Vagina (tissue), 2 donors: ENCODE measurements at places on chromosomes 6 and 20.

- DNase-seq, result peak; percentile 87
Observed at GRCh38 chr6:31441365-31442267, 38.2 kb downstream of the MICA start.

- no peak for DNase-seq
Observed at GRCh38 chr20:6008254-6008653, 45.6 kb downstream of the LRRN4 start.

DNA sequence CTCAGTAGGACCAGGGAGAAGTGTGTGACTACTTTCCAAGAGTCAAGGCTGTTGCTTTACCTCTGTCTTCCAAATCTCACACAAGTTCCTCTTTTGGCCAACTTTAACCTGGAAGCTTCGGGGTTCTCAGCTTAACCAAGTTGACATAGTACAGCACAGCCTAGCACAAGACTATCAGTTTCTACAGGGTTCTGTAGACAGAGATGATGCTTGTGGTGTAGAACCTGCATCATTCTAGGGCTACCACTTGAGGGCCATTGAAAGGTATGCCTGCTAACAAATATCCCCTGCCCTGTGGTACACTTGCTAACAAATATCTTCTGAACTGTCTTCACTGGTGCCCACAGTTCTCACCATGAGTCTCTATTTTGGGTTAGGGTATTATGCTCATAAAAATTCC lies 62.0 kb upstream of the MAP3K7 start:
- no peak for DNase-seq

DNA sequence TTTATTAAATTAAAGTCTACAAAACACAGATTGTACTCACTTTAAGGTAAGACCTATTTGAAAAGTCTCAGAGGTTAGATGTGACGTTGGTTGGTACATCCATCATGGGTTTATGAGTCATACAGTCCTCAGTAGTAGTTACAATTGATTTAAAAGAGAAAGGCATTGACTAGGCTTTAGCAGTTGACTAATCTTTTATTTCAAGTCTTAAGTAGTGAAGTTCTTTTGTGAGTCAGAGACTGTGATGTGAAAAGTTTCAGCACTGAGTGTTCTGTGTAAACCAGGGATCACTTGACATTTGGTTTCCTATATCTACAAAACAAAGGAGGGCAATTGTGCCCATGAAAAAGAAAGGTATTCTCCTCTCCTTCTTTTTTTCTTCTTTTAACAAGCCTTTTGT lies 221.3 kb downstream of the GRIK2 start:
- no peak for DNase-seq

DNA sequence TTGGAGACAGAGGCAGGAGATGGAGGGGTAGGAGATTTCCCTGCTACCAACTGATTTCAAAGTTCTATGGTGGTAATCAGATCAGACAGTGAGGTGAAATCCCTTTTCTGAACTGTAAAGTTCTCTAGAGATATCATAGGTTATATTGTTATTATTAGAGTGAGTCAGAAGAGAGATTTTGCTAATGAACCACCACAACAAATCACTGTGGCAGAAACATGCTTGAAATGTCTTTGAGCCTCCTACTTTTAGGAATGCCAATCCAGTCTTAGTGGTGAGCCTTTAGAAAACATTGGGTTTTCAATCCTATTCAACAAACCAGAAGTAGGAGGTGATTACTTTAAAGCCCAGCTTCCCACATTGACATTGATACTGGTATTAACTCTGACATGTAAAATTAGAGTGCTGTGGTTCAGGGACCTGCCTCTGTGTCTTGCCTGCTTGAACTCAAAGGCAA lies 136.7 kb upstream of the CNR1 start:
- DNase-seq, result no peak

DNA sequence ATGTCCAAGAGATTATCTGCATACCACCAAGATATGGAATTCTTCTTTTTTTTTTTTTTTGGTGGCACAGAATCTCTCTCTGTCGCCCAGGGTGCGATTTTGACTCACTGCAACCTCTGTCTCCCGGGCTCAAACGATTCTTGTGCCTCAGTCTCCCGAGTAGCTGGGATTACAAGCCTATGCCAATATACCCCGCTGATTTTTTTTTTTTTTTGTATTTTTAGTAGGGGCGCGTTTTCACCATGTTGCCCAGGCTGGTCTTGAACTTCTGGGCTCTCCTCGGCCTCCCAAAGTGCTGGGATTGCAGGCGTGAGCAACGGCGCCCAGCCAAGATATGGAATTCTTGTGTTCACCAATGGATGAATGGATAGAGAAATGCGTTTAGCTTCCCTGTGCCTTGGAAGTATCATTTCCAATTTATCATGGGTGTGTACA lies 31.0 kb downstream of the POM121L2 start:
- DNase-seq, result no peak

DNA sequence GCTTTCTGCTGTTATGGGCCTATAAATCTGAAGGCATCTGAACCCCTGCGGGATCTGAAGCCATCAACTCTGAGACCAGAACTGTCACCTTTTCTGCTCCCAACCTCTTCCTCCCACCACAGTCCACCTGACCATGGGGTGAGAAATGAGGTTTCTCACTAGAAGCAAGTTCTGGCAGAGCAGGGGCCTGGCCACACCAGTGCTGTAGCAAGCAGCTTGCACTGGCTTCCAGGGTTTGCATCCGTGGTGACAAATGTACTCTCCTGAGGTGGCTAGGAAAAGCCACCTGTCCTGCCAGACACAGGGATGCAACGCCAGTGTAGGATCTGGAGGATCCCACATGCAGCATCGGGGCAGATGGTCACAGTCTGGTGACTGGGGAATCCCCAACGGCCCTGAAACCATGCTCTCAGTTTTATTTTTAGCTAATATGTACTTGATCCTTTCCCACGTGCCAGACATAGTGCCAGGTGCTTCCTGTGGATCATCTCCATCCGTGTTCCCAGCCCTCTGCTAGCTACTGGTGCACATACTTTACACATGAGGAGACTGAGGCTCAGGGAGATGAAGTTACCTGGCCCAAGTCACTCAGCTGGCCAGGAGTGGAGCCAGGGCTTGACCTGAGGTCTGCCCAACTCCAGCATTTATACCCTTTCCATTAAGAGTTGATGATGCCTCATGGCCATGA lies 122.1 kb upstream of the SPACA1 start:
- DNase-seq, result no peak

DNA sequence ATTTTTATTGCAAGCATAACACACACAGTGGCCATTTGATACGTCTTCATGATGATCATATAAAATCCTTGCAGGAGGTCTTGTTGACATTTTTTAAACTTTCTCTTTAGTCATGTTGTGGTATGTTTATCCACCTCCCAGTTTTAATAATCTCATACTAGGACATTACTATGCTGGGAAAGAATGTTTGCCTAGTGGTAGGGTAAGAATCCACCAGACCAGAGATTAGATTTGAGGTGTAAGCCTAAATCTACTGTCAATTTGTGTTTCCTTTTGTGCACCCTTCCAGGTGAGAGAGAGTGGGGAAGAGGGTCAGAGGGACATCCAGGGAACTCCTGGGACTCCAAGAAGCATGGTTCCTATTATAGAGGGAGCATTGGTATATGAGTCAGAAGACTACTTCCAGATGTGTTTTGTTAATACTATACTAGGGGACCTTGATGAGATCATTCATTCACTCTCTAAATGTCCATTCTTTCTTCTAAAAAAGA lies 298.3 kb upstream of the SASH1 start:
- no peak for DNase-seq

GRCh38 chr20:48284837-48285236 lies 499.6 kb upstream of the SULF2 start:
- no peak for DNase-seq

- no peak for DNase-seq
Observed at GRCh38 chr6:722077-722524, 29.2 kb upstream of the EXOC2 start.

DNA sequence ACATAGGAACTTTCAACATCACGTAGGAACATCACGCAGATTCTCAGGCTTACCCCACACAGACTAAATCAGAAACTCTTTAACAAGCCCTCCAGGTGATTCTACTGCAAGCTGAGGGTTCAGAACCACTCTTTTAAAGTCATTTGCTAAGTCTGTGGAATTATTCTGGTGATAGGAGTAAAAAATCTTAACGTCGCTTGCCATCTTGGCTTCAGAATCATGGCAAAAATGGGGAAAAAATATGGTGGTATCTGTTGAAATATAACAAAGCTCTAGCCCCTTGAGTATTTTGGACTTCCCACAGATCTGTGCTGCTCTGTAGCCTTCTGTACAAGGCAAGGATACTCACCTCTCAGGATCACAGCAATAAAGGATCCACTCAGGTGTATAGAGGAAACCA lies 17.4 kb downstream of the FOXO3 start:
- peak; percentile 20 for DNase-seq

- no peak for DNase-seq
Observed at GRCh38 chr20:38747495-38748096, 664 bp upstream of the ACTR5 start.

DNA sequence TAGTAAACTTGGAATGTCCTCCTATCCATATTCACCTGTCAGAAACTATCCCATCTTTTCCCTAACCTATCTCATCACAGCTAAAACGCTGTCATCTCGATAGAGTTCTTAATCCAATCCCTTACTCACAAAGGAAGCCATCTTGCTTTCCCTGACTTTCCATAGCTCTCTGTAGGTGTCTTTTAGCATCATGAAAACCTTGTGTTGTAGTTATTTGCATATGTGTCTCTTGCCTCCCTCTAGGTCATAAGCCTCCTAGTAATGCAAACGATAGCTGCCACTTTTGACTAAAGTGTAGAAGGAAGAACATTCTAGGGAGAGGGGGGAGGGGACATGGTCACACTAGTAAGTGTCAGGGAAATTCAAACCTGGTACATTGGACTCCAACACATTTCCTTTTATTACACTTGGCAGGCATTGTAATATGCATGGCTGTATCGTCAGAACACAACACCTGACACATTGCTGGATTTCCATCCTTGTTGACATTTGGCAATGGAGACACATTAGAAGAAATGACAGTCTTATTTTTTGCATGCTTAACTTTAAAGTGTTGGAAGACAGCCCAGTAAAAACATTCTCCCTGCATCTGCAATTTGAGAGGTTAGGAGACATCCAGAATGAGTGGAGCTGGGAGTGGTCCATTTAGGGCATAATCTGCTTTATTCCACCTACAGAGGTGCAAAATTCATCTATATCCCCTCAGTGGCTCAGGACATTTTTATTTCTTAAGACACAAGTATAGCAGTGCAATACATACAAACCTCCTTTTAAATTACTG lies 283.4 kb downstream of the HAO1 start:
- DNase-seq, result no peak

DNA sequence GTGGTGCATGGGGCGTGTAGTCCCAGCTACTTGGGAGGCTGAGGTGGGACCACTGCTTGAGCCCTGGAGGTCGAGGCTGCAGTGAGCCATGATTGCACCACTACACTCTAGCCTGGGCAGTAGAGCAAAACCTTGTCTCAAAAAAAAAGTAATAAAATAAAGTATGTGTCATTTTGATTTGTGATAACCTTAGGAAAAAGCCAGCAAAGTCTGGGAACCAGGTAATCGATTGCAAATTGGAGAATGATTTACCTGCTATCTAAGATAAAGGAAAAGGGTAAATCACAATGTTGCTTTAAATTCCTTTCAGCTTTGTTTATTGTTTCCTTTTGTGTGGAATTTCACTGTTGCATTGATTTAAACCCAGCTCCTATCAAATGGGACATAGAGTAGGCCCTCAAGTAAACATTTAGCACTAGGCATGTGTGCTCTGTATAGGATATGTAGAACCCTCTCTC lies 59.0 kb downstream of the SGK1 start:
- DNase-seq, result no peak

- DNase-seq, result no peak
Observed at GRCh38 chr20:32271620-32272019, 5.8 kb upstream of the KIF3B start.

DNA sequence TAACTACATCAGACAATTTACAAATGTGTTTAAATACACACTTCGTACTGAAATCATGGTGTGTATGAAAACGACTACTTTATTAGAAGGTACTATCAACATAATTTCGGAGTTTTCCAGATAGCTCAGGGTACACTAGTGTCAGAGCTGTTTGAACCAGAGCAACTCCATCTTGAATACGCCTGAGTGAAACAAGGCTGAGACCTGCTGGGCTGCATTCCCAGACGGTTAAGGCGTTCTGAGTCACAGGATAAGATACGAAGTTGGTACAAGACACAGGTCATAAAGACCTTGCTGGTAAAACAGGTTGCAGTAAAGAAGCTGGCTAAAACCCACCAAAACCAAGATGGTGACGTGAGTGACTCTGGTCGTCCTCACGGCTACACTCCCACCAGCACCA lies 167.6 kb downstream of the THBS2 start:
- DNase-seq, result no peak

GRCh38 chr6:36285797-36286196 lies 15.9 kb downstream of the PNPLA1 start:
- DNase-seq, result no peak

DNA sequence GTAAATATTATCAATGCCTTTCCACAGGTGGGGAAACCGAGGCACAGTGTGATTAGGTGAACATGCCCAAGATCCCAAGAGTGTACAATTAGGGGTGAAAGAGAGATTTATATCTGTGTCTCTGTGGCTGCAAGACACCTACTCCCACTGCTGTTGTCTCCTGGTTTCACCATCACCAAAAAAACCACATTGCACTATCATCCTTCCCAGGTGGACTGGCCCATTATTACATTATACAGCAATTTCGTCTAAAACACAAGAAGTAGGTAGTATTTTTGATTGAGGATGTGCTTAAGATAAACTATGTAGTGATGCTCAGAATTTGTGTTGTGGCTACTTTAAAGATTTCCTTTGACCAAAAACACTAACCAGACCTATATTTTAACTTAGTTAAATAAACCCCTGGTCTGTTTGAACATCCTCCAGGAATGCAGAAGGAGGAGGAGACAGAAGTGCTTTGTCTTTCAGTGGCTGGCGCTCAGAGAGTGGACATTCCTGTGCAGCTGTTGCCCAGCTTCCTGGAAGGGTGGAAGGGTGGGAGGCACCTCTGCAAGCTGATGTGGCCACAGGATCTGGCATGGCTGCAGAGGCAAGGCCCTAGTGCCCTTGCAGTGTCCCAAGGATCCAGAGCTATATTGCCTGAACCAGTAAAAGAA lies 23.8 kb downstream of the DCBLD1 start:
- no peak for DNase-seq

GRCh38 chr6:136753624-136754023 lies 38.7 kb downstream of the MAP3K5 start:
- no peak for DNase-seq

- no peak for DNase-seq
Observed at GRCh38 chr6:29723666-29724588, 693 bp downstream of the HLA-F start.

- DNase-seq, result no peak
Observed at GRCh38 chr6:129659590-129660345, 50.2 kb downstream of the ARHGAP18 start.

GRCh38 chr6:113291751-113292445 lies 565.2 kb upstream of the MARCKS start:
- no peak for DNase-seq
